NCI-H2081 (cell line): ENCODE measurements at places on chromosomes 1 and 21.
A peak's percentile ranks its signal among the peaks of the same experiment; 100 is the strongest.

- no peak for DNase-seq
Observed at GRCh38 chr1:179510038-179510437, 65.7 kb downstream of the NPHS2 start.

- no peak for DNase-seq
Observed at GRCh38 chr21:43903451-43904091, 38.5 kb downstream of the AGPAT3 start.

GRCh38 chr1:3767328-3767925, 5.1 kb upstream of the SMIM1 start:
- no peak for DNase-seq

- no peak for DNase-seq
Observed at GRCh38 chr1:229017091-229017490, 253.8 kb upstream of the RAB4A start.

DNA sequence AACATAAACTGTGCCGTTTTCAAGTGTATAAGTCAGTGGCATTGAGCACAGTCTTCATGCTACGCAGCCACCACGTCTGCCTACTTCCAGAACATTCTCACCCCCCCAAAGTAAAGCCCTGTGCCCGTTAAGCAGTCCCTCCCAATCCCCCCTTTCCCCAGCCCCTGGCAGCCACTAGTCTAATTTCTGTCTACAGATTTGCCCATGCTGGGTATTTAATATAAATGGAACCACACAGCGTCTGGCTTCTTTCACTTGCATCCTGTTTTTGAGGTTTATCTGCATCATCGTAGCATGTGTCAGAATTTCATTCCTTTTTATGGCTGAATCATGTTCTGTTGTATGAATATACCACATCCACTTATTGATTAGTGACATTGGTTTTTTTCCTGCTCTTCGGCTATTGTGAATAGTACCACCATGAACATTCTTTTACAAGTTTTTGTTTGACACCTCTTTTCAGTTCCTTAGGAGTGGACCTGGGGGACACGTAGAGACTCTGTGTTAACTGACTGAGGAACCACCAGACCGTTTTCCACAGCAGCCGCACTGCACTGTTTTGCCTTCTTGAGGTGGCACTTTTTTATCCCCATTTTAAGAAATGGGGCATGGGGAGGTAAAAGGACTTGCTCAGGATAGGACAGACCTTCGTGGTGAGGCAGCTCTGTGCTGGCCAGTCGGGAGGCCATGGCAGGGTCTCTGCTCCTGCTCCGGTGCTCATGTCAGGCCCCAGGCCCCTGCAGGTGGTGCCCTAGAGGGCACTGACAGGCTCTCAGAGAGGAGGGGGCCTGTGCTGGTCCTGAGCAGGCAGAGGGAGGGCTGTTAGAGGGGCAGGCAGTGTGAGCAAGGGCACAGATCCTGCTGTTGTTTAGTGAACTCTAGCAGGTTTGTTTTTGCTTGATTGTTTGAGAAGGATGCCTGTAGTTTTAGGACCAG, 123.8 kb downstream of the PCBP3 start:
- DNase-seq, result no peak

DNA sequence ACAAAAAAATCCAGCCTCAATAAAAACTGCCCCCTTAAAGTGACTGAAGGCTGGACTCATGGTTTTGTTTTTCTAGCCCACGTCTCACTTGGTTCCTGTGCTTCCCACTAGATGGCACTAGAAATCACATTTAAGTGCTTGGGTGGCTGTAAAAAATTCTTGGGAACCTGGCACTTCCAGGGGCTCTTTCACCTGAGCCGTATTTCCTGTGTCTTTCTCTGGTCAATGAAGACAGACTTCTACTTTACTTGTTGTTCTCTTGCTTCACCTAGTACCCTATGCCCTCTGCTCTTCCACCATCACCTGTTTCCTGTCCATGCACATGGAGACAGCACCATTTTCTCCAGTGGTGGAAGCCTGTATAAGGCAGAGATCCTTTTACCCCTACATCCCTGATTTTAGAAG, 20.0 kb downstream of the METTL13 start:
- DNase-seq, result peak; percentile 67

DNA sequence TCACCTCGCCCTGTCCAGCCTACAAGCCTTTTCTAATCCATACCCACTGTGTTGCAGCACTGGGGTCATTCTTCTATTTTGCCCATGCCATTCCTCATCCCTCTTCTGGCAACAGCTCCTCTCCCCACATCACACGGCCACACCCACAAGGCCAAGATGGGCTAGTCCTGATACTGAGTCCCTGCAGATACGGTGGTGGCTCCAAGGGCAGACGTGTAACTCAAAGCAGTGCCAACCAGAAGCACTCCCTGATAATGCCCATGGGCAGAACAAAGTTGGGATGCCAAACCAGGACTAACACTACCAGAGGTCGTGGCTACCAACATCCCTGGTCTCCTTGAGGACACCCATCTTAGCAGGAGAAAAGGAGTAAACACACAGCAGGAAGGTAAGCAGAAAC, 64.8 kb downstream of the APP start:
- DNase-seq, result no peak

- DNase-seq, result peak; percentile 6
Observed at GRCh38 chr1:55211863-55212262, 3.3 kb downstream of the USP24 start.

- no peak for DNase-seq
Observed at GRCh38 chr1:88801575-88802208, 89.7 kb downstream of the GTF2B start.

DNA sequence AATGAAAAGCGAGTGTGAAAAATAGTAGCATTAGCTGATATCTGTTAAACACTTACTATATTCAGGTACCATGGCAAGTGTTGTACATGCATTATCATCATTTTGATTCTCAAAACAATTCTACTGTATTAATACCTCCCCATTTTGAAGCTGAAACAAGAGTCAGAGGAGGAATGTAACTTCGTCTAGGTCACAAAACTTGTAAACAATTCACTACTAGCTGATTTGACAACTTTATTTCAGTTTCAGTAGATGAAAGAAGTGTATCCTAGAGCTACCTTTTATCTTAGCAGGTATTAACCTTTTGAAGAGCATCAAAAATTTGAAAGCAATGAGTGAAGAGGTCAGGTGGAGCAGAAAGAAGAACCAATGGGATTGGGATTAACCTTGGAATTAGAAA, 1.6 kb downstream of the CD84 start:
- no peak for DNase-seq

DNA sequence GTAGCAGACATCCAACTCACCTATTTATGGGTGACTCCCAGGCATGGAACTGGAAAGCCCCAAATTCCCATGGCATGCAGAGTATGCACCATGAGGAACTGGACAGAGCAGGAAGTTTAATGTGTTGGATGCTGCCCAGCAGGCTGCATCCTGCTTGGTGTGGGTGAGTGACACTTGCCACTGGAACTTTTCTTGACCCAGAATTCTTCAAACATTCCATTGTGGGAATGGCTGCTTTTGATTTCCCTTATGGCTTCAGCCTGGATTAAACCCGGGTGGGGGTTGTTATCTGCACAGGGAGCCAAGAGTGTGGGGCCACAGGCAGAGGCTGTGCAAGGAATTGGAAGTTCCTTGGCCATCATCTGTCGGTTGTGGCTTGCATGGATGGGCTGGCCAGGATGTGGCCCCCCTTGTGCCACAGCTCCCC, 26.9 kb upstream of the BACE2 start:
- DNase-seq, result no peak

- no peak for DNase-seq
Observed at GRCh38 chr1:51268634-51269033, 32.6 kb downstream of the RNF11 start.

- peak; percentile 40 for DNase-seq
Observed at GRCh38 chr1:118788463-118788862, 199.7 kb downstream of the TBX15 start.

GRCh38 chr1:23756676-23757075, 13.4 kb downstream of the ELOA start:
- DNase-seq, result no peak

DNA sequence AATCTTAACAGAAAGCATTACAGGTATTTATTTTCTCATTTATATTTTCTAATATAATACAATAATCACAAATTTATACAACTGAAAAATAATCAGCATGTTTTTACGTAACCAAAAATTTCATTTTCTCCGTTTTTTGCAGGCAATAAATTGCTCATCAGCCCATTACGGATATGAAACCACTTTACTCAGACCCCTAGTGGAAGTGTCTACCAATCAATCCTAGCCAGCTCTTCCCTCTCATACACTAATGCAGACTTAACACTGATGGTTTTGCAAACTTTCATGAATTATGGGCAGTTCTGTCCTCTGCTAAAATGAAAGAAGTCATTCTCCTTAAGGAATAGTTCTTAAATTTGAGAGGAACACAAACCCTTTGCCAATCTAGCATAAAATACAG, 124.7 kb downstream of the EIF4G3 start:
- no peak for DNase-seq
